Stimulated activated CD4-positive, alpha-beta T cell treated with anti-CD3 and anti-CD28 coated beads, Interleukin-1b, Interleukin-23, amount 100 ng/mL, for 4 hours (primary cell): ENCODE measurements at places on chromosomes 12 and 14.

DNA sequence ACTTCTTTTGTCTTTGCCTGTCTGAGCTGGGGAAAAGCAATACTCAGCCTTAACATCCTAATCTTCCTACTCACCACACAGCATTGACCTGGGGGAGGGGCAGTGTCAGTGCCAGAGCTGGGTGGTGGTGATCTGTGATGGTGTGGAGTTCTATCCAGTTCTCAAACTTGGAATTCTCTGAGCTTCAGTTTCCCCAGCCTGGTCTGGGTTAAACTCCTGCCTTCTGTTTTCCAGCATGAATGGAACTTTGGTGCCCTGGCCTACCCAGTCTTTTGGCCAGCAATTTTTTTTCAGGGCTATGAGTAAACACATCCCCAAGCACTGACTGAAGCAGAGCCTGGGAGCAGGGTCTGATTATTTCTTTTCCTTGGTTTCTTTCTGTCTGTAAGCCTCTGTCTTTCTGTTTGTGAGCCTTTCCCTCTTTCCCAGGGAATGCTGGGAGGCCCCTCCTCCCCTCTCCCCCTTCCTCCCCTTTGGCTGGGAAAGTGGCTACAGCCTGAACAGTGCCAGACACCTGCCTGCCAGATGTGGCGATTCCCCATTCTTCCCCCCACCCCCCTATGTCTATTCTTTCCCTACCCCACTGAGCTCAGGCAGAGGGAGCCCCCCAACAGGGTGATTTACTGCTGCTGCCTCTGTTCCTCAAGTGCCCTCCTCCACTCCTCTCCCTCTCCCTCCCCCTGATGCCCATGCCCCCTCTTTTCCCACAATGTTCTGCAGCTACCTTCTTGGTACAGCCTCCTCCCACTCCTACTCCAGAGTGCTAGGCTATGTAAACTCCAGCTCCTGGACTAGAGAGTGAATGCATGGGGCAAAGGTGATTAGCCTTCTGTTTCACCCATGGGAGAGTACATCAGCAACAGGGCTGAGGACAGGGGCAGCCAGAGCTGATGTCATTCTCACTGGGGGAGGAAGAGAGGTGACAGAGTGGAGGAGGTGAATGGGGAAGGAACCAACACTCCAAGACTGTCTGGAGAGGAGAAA is 11.1 kb downstream of the GPR84 start:
- DNase-seq, result no peak

- no peak for DNase-seq
Measured at GRCh38 chr12:2689879-2690278, 104.9 kb upstream of the FKBP4 start.

GRCh38 chr14:104192146-104192882 is 53.9 kb downstream of the KIF26A start:
- no peak for DNase-seq

DNA sequence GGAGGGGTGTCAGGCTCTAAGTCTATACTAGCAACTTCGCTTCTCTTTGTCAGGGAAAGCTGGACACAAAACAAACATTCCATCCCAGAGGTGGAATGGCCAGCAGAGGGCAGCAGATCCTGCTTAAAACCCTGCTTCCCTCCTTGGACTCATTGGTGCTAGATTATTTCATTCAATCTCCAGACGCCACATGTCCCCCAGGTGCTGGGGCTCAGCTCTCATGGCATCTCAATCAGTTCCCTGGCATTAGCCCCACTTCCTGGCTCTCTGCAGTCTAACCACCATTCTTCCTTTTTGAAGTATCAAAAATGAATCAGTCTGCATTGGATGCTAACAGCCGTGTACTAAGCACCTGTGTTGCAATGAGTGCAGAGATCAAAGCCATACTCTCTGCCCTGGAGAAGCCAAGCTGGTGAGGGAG is 8.1 kb upstream of the PPP1R1A start:
- peak; percentile 44 for DNase-seq

- DNase-seq, result no peak
Measured at GRCh38 chr12:66776974-66777373, 98.1 kb upstream of the GRIP1 start.

- DNase-seq, result no peak
Measured at GRCh38 chr14:90140956-90141316, 79.1 kb downstream of the KCNK13 start.

DNA sequence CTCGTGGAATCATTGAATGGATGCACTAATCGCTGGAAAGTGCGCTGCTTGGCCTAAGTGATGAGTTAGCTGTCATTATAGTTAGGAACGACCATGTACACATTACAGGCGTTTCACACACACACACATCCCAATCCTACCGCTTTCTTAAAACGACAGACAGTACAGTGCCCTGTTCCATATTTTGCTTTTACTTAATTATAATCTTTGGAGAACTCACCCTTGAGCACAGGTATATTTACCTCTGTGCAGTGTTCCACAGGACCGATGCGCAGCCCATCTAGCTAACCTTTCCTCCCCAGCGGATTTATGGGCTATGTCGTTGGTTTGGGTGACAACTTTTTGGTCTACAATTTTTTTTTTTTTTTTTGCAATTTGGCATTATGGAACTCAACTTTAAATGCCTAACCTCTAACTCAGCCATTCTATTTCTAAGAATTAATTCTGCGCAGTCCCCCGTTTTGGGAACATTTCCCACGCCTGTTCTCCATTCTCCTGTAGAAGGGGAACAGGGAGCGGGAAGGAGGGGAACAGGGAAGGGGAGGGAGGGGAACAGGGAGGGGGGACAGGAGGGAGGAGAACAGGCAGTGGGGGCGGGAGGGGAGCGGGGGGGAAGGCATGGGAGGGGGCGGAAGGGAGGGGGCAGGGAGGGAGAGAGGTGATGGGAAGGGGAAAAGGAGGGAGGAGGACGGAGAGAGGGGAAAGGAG is 663 bp upstream of the ULK1 start:
- no peak for DNase-seq

GRCh38 chr14:80202888-80203562 is 8.3 kb downstream of the DIO2 start:
- DNase-seq, result no peak

DNA sequence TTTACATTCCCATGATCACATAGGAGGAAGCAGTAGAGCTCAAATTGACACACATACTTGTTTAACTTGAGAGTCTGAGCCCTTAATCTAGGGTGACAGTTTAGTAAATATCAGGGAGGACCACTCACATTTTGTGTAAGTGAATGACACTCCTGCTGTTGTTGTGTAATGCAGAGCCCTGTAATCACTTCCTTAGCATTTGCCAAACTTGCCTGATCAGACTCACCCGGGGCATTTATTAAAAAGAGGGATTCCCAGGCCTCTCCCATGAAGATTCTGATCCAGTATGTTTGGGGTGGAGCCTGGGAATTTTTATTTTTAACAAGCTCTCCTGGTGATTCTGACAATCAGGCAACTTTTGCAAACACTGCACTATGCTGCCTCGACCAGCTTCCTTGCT is 119.6 kb downstream of the NUAK1 start:
- DNase-seq, result no peak

DNA sequence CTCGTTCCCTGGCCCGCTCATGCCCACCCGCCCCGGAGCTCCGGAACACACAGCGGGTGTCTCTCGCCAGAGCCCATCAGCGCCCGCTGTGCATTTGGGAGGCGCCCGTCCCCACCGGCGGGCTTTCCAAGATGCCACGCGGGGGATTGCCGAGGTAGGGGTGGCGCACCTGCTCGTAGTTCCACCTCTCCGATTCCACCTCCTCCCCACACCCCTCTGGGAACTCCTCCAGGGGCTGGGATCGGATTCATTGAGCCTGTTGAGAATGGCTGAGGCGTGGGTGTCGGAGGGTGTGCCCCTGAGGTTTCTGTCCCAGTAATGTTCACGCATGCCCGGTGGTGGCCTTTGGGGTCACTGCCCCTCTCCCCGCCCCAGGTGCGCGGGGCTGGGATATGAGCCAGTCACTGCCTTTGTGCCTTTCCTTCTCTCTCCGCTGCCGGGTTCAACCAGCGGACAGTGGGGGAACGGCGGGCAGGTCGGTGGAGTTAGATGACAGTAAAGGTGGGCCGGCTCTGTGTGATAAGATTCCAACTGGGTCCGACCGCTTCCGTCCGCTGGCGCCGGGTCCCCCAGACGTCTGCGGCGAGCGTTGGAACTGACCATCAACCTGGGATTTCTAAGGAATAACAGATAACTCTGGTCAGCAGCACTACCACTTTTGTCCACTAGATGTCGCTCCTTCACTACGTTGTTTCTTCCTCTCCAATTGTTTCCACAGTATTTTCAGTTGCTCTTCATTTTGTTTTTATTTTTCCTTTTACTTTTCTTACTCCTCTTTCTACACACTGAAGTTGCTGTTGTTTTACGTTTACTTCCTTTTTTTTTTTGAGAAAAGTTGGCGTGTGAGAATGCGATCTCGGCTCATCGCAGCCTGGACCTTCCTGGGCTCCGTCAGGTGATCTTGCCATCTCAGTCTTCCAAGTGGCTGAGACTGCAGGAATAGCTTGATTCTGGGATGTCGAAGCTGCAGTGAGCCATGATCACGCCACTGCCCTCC is 178.1 kb upstream of the ALG10B start:
- DNase-seq, result peak; percentile 28

GRCh38 chr14:91249841-91250616 is 5.5 kb upstream of the GPR68 start:
- DNase-seq, result no peak

GRCh38 chr12:123237646-123238329 is 4.6 kb downstream of the MTRFR start:
- peak; percentile 66 for DNase-seq

DNA sequence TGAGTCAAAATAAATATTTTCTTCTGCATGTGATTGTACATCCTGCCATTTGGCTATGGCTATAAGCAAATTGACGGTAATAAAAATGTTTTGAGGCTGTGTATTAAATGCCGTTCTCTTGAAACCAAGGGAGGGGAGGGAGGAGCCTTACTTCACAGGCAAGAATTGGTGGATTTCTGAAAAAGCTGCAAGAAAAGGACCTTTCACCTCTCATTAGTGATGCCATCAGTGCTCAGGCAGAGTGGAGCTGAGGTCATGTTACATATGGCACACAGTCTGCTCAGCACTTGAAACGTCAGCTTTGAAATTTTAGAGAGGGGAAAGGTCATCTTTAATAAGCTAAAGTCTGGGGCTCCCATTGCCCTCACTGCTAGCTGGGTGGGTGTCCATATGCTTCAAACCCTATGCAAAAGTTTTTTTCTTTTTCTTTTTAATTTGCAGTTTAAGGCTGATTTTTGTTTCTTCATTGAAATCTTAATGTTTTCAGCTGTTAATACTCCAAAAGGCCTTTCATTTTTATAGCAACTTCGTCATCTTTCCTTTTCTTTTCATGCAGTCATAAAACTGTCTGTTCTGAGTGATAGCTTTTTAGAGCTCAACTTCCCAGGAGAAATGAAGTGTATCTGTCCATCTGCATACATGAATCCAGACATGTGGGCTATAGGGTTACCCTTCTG is 9.8 kb upstream of the SIX1 start:
- no peak for DNase-seq

- no peak for DNase-seq
Measured at GRCh38 chr14:43308421-43309110, 1198.5 kb downstream of the FSCB start.

GRCh38 chr12:45279931-45280830 is 64.3 kb downstream of the ANO6 start:
- DNase-seq, result no peak

DNA sequence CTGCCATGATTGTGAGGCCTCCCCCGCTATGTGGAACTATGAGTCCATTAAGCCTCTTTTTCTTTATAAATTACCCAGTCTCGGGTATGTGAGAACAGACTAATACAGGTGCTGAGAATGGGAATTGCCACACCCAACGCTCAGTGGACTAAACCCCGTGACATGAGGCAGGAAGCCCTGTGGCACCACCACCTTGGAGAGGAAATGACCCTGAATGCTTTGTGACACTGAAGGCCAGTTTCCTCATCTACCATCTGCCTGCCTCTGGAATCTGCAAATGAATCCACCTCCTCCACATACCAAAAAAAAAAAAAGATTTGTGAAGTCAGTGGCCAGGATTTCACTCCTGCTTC is 41.6 kb downstream of the NT5DC3 start:
- DNase-seq, result no peak

DNA sequence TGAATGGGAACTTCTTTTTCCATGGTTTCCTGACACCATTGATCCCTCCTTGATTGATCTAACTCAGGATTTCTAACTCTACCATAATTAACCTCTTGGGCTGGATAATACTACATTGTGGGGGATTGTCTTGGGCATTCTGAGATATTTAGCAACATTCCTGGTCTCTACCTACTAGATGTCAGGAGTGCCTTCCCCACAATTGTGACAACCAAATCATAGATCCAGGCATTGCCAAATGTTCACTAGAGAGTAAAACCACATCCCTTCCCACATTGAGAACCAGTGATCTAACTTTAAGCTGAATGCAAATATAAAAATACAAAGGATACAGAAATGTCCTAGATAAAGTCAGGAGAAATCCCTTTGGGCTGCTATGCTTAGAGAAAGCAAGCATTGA is 36.9 kb upstream of the CCDC198 start:
- DNase-seq, result no peak

DNA sequence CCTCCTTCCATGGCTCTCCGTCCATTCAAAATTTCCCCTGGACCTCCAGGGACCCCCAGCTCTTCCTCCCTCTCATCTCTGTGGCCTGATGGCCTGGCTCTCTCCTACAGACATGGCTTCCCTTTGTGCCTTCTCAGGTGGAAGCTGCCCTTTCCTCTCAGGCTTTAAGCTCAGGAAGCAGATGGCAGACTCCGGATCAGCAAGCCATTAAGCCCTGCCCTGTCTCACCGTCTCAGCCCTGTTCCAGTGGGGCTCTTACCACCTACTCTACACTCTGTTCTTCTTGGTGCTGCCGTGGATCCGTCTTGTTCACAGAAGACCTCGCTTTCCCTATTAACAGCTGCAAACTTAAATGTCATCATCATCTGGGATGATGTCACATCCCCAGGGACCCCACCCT is 33.1 kb downstream of the NPC2 start:
- no peak for DNase-seq

DNA sequence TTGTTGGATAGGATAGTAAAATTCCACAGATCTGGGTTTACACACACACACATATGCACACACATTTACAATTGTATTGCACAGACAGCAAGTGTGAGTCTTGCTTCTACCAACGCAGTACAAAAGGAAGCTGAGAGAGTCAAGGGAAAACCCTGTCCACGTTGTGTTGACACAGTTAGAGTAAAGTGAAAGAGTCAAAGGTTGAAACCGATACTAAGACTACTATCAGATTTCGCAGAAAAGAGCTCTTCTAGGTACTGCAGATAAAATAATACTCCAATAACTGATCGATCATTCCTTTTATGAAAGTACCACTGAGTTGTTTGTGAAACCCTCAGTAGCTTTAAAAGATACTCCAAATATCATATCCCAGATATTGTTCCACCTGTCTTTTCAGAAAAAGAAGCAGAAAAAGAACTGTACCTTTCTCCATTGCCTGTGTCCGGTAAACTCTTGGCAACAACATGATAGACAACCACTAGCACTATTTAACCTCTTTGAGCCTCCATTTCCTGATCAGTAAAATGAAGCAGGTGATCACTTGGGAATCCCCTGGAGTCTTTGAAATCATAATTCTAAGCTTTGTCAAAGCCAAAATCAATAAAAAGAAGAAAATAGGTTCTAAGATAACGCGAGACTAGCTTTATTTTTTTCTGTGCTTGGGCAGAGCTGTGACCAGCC is 224.6 kb upstream of the FOXN3 start:
- DNase-seq, result no peak
